ENCODE measurements at places on chromosomes 13 and 19.

DNA sequence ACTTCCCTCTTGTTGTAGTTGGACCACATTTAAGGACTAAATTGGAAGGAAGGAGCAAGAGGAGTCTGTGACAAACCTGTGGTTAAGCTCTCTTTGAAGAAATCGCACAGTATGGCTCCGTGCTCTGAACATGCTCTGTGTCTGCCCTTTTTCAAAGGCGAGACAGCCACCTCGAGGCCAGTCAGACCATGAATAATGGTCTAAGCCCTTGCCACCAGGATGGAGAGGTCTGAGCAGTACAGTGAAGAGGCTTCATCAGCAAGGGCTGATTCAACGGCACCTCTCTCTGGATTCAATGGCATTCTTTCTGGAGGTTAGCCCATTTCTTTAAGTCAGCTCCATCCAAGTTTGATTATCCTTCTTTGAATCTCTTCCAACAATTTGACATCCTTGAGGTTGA, 30.9 kb downstream of the FAM216B start:
- DNase-seq: no peak

DNA sequence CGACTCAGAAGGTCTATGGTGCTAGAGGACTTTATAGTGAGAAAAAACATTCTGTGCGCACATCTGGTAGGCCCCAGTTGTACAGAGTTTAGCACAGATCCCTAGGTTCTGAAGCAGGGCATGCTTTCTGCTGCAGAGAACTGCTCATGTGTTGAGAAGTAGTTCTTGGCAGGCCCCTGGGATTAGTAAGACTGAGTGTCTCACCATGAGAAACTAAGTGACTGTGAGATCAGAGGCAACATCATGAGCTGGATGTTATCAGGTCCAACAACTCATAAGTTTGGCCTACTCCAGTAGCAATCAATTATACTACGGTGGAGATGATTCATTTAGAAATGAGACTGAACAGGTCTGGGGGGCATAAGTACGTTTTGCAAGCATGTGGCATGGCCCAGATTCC, 507.4 kb upstream of the KLF12 start:
- no peak for DNase-seq

GRCh38 chr19:13160557-13160956, 10.3 kb downstream of the IER2 start:
- DNase-seq: no peak

DNA sequence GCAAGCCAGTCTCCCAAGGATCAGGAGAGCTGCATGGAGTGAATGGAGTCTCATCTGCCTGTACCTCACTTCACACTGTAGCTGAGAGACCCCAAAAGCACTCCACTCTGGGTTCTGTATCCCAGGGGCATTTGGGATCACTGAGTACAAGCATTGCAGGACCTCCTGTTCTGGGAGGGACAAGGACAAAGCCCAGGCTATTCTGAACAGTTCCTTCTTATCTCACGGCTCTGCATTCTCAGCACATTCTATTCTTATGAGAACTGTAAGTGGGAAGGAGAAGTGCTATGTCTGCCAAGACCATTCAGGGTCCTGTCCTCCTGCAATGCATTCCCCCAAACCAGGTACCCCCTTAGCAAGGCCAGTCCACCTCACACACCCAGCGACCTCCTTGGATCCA, 42.8 kb downstream of the RNF6 start:
- no peak for DNase-seq

- no peak for DNase-seq
Observed at GRCh38 chr13:74465271-74465670, 331.1 kb upstream of the KLF12 start.

DNA sequence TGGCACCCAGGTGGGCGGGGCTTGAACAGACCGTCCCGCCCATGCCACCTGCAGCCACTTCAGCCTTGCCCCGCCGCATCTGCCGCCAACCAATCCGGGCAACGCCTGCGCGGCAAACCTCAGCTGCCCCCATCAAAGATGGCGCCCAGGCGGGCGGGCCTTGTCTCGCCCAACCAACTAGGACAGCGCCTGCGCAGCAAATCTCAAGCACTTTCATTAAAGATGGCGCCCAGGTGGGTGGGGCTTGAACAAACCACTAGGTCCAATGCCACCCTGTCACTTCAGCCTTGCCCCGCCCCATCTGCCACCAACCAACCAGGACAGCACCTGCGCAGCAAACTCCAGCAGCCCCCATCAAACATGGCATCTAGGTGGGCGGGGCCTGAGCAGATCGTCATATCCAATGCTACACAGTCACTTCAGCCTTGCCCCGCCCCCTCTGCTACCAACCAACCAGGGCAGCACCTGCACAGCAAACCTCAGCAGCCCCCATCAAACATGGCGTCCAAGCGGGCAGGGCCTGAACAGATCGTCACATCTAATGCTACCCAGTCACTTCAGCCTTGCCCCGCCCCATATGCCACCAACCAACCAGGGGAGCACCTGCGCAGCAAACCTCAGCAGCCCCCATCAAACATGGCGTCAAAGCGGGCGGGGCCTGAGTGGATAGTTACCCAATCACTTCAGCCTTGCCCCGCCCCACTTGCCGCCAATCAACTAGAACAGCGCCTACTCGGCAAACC, 1.4 kb downstream of the PEG3 start:
- no peak for DNase-seq

GRCh38 chr13:75258159-75258782, 223.7 kb downstream of the TBC1D4 start:
- no peak for DNase-seq

DNA sequence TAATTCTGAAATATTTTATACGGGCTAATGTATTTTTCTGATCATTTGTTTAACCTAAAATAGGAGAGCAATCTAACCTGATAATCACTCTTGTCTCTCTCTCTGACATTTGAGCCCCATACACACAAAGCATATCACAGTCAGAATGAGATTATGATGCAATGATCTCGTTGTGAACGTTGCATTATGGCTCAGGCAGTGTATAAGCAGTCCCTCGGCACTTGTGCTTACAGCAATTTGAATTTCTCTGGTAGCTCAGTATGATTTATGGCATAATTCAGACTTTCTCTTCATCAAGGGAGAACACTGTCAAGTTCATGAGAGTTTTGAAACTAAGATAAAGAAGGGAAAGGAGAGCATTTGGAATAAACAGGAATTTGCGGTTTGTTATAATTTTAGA, 256.1 kb downstream of the DACH1 start:
- DNase-seq: no peak

DNA sequence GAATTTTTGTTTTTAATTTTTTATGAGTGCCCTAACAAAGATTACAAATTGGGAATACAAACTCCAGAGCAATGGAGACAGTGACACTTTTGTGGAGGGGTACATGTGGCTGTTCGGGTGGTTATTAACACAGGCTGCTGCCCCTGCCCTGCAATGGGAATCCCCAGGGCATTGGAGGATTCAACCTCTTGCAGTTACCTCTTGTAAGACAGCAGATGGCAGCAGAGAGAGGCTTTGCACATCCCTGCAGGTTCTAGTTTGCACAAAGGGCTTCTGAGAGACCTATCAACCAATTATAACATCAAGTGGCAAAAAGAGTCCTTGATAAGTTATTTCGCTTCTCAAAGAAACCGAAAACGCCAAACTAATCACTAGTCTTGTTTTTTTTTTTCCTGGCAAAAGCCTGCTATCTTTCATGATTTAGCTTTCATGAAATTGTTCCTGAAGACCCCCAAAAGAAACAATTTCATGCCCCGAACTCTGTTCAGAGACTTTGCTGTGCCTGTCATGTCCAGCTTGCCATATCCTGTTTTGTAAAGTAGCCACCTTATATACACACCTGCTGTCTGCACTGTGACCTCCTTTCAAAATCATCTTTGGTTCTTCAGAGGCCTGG, 10.4 kb downstream of the GJB2 start:
- DNase-seq: peak; percentile 73

DNA sequence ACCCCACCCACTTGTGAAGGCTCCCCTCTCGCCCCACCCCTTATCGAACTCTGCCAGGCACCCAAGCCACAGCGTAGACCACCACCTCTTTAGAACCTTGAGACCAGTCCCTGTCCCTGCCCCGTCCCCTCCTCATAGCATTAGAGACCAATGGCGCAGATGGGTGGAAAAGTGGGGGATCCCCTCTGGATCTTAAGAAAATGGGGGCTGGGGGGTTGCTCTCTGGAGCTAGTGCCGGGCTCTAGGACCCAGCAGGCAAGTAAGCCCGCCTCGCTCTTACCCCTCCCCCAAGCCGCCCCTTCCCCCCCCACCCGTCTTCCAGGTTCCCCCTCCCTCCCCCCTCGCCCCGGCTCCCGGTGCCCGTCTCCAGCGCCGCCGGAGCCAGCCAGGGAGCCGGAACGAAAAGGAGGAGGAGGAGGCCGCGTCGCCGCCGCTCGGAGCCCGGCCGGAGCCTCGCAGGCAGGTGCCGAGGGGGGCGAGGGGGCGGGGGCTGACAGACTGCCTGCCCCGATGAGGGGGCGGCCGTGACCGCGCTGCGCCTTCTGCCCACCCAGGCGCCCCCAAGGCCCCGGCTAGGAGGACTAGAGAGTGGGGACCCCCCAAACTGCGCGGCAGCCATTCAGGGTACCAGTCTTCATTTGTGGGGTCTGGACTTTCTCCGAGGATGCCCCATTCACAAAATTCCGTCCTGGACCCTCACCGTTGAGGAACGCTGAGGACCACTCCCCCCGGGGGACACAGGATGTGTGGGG, at the start of gene SPRED3:
Gene SPRED3 (plus strand): TSS at position 349 of the 752 bp plus-strand sequence. CDS start 1,606 bp downstream, outside the sequence.
- no peak for DNase-seq

- no peak for DNase-seq
Observed at GRCh38 chr13:34383728-34384127, 558.3 kb upstream of the NBEA start.

DNA sequence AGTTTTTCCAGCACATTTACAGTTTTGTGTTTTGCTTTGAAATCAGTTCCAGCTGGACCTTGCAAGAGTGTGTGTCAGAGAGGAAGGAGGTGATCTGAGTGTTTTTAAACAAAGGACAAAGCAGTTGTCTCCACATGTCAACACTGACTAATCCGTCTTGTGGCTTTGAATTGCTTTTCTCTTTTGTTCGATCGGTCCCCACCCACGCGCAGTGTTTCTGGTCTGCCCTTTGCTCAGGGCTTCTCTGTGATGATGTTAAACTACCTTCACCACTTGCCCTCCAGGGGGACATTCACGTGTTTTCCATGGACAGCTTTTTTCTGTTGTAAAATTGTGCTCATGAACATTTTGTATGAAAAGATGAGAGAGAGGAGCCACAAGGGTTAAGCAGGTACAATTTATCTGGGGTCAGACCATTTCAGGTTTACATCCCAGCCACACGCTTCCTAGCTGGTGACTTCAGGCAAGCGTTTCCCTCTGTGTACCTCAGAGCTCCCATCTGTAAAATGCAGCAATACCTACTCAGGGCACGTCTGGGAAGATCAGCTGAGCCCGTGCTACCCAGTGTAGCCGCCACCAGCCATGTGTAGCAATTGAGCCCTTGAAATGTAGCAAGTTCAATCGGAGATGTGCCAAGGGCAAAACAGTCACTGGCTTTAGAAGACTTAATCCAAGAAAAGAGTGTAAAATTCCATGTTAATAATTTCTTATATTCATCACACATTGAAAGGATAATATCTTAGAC, 13.5 kb upstream of the PLA2G4C start:
- DNase-seq: no peak

GRCh38 chr13:36251526-36251925, 37.2 kb upstream of the SOHLH2 start:
- DNase-seq: no peak

- no peak for DNase-seq
Observed at GRCh38 chr13:98180092-98180491, 3.0 kb upstream of the RNF113B start.

DNA sequence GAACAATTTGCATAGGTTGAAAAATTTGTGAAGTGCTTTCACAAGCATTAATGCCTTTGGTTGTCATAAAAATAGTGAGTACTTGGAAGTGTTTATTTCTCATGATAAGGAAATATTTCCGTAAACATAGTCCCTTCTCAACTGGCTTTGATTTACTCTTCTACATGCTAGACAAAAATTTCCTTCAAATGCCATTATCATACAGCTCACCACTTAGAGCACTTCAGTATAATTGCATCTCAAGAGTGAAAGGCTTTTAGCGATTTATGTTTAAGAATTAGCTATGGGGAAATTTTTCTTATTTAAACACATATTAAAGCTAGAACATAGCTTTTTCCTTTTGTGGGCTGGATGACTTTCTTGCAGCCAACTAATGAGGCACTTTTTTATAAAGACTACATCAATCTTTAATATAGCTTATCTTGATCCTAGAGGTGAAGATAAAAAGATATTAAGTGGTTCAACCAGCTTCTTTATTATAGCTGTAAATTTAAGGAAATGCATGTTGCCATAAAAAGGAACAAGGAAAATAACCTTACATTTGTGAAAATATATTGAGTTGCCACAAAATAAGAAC, 656.8 kb downstream of the SLITRK6 start:
- DNase-seq: no peak

DNA sequence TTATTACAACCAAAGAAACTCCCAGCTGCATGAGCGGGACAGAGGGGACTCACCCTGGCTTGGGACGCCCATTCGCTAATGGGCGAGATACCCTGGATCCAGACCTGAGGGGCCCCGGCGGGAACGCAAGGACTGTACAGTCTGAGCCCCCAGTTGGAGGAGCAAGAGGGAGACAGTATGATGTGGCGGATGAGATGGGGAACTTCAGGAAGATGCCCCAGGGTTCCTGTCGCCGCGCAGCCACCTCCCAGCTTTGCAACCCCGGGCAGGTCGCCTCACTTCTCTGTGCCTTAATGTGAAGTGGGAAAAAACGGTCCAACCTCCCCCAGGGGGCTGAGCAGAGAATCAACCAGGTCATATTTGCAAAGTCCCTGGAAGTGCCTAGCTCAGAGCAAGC, 2.5 kb downstream of the NPAS1 start:
- no peak for DNase-seq

GRCh38 chr13:20411638-20412342, 113.9 kb downstream of the CRYL1 start:
- peak; percentile 90 for DNase-seq

- no peak for DNase-seq
Observed at GRCh38 chr13:32988608-32989289, 27.5 kb upstream of the KL start.

- DNase-seq: no peak
Observed at GRCh38 chr13:106911020-106911419, 343.1 kb upstream of the ARGLU1 start.

DNA sequence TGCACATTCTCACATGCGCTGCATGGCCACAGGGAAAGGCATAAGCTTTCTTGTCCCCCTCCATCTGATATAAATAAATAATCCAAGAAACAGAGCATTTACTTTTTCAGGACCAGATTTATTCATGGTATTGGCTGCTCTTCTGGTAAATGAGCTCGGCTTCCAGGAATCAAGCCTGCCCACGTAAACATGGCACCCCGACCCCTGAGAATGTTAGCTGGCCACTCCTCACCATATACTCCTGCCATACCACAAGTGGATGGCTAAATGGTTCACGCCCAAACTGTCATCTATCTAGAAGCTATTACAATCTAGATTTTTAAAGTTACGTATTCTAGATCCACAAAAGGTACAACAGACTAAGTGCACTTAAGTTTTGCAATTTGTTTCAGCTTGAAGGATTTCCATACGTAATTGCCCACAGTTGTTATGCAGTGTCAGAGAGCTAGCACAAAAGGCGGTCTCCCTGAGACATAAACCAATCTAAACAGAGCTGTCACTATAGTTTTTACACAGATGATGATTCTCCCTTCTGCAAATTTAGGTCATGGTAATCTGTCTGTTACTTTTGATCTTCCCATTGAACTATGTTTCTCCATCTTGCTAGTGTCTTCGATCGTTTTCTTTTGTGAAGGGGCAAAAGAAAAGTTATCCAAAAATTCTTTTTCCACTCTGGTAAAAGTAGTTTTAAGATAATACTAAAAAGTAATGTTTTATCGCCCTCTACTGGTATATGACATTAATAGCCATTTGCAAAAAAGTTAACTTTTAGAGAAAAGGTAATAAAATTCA, 16.2 kb upstream of the FOXO1 start:
- no peak for DNase-seq

Data from GDM1 (cell line).